Stimulated activated CD8-positive, alpha-beta memory T cell treated with anti-CD3 and anti-CD28 coated beads, Interleukin-2, amount 100 ng/mL, for 48 hours (primary cell): ENCODE measurements at places on chromosomes 1 and 21.

- DNase-seq, result no peak
Measured at GRCh38 chr1:110174961-110175360, 24.7 kb downstream of the SLC6A17 start.

- no peak for DNase-seq
Measured at GRCh38 chr1:93784538-93784937, 94.5 kb downstream of the DNTTIP2 start.

DNA sequence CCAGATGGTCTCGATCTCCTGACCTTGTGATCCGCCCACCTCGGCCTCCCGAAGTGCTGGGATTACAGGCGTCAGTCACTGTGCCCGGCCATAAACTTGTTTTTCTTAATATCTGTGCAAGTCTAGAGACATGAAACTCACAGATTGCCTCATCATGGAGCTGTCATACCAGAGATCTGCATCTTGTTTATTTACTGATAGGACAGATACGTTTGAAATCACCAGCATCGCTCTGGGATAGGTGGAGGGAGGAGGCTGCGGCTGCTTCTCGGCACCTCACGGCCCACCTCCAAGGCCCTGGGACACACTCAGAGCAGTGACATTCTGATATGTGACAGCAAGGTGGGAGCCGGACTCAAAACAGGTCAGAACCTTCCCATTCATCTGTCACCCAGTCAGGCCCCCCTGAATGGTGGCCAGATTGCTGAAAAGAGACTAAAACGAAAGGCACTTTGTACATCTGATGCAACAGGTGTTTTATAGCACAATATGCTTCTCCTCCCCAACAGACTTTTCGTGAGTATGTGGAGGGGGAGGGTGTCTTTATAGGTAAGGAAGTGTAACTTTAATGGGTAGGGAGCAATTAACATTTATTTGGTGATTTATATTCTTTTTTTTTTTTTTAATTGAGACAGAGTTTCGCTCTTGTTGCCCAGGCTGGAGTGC, 18.1 kb upstream of the LSM10 start:
- no peak for DNase-seq

DNA sequence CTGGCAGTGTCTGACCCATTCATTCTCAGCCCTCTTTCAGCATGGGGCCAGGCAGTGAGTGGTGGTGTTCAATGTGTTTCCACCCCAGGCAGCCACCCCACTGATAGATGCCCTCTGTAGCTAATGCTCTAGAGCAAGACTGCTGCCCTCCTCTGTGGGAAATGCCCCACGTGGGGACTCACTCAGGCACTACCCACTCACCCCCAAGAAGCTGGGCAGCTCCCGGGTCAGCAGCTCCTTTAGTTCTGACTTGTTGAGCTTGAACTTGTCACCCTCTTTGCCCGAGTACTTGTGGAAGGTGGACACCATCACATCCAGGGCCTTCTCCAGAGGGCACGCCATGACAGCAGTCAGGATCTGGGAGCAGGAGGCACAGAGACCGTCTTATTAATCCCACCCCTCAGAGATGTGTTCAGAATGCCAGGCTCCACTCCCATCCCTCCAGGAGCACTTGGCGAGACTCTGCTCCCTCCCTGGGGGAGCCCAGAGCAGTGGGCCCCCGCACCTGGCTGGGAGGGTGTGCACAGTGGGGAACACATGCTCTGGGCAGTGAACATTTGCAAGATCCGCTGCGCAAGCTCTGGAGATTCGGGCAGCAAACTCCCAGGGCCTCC, 1.0 kb downstream of the S100A4 start:
- no peak for DNase-seq

DNA sequence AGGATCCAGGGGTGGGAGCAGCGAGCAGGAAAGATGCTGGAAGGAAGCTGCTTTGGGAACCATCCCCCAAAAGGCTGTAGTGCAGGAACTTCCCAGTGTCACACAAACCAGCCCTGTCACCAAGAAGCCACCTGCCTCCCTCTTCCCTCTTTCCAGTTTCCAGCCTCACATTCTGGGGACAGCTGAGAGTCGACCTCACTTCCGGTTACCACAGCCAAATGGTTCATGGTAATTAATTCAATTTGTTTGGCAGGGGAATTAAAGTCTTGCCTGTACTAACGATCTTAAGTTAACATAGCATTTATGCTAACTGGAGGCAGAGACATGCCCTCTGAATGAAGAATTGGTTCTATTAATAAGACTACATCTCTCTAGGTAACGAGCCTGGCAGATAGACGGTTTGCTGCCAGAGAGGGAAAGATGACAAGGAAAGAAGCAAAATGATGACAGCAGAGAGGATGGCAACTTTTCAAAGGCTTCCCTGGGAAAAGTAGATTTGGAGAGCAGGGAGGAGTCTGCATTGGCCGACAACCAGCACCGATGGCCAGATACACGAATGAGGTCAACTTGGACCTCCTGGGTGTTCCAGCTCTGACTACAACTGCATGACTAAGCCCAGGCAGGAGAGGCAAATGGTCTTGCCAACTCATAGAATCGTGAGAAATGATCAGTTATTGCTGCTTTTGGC, 64.1 kb downstream of the TMCO4 start:
- no peak for DNase-seq

- DNase-seq, result no peak
Measured at GRCh38 chr1:201694608-201695335, 134.2 kb upstream of the IPO9 start.

DNA sequence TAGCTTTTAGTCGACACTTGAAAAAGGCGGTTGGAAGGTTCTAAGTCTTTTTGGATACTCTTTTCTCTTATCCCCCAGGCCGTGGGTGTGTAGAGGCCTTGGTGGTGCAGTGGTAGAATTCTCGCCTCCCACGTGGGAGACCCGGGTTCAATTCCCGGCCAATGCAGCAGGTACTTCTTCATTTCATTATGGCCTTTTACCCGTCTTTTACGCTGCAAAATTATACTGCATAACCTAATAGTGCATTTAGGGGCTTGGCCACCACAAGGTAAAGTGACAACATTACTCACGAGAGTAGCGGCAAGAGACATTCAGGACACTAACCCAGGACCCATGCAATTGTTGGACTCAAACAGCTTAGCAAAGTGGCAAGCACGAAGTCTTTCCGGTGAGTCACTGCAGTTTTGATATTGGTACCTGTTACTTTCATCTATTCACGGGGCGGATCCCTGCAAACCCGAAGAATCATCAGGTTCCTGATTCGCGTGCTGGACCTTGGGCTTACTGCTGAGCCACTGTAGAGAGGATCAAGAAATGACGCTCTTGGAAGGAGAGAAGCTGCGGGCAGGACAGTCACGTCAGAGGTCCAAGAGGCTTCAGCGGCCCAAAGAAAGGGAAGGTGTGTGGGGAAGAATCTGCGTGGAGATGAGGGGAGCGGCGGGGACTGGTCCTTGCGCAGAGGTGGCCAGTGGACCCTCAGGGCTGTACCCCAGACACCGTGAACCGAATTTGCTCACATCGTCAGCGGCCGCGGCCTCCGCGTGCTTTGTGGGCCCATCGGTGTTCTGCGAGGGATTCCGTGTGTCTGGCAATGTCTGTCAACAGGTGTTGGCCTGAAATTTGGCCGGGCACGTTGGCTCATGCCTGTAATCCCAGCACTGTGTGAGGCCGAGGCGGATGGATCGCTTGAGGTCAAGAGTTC, 12.9 kb upstream of the RNU1-4 start:
- DNase-seq, result peak; percentile 37
